ENCODE measurements at places on chromosomes 13 and 19.

- no peak for DNase-seq
Observed at GRCh38 chr13:66864627-66865026, 365.5 kb downstream of the PCDH9 start.

GRCh38 chr19:611481-611868 lies 21.8 kb downstream of the HCN2 start:
- peak; percentile 56 for DNase-seq

DNA sequence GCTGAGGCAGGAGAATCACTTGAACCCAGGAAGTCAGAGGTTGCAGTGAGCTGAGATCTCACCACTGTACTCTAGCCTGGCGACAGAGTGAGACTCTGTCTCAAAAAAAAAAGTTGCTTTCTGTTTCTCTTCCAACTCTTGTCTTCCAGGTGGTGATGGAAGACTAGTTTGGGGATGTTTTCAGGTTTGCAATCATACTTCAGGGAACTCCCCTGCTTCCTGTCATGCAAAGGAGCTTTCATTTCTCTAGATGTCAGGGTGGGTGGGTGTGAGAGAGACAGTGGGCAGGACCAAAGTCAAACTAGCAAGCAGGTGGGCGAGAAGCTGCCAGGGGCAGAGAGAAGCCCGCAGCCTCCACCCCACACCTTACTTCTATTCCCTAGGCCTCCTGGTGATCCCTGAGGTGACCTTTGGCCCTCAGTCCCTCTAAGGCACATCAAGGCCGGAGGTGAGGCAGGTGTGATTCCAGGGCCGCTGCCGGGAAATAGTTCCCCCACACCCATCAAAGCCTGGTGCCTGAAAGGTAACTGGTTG lies 25.7 kb downstream of the CCNE1 start:
- DNase-seq: no peak

DNA sequence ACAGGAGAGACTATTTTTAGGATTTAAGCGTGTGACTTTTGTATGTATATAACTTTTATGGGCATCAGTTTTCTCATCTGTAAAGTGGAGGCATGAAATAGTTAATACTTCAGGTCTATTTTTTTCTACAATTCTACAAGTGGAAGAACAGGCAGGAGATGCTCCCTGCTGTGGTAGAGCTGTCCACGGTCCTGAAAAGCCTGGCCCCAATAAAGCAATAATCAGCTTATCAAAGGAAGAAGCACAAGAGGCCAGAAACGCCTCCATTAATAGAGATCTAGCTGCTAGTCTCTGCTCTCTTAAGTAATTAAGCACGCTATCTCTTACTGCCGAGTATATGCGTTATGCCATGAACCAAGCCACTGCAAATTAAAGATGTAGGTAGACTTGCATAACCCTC lies 28.0 kb upstream of the WASF3 start:
- no peak for DNase-seq

GRCh38 chr19:540867-541637 lies 2.8 kb upstream of the GZMM start:
- DNase-seq: no peak

GRCh38 chr13:55067946-55068345 lies 2039.3 kb downstream of the OLFM4 start:
- no peak for DNase-seq

DNA sequence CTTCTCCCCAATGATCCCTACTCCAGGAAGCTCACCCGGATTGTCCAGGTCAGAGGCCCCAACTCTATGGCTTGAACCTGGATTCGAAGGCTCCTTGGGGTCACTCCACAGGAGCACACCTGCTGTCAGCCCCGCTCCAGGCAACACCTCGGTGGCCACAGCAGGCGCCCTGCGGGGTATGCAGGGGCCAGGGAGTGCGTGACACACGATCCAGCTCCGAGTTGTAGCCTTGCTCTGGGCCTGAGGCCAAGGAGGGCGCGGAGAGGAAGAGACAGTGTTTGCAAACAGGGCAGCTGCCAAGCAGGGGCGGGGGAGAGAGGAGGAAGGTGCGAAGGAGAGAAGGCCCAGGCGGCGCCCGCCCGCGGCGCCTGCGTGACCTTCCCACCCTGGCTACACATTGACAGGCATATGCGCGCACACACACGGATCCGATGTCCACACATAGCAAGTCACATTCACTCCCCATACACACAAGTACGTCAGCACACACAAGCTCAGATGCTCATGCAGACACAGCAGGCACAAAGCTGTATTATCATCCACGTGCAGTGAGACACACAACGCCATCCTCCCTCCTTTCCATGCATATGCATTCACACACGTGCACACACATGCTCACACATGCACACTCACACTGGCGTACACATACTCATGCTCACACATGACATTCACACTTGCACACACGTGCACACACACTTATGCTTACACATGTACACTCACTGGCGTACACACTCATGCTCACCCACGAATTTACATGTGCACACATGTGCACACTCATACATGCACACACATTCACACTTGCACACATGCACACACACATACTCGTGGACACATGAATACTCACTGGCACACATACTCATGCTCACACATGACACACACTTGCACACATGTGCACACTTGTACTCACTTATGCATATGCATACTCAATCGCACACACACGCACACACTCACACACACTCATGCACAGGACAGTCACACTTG lies 10.4 kb downstream of the SBK2 start:
- peak; percentile 55 for DNase-seq

DNA sequence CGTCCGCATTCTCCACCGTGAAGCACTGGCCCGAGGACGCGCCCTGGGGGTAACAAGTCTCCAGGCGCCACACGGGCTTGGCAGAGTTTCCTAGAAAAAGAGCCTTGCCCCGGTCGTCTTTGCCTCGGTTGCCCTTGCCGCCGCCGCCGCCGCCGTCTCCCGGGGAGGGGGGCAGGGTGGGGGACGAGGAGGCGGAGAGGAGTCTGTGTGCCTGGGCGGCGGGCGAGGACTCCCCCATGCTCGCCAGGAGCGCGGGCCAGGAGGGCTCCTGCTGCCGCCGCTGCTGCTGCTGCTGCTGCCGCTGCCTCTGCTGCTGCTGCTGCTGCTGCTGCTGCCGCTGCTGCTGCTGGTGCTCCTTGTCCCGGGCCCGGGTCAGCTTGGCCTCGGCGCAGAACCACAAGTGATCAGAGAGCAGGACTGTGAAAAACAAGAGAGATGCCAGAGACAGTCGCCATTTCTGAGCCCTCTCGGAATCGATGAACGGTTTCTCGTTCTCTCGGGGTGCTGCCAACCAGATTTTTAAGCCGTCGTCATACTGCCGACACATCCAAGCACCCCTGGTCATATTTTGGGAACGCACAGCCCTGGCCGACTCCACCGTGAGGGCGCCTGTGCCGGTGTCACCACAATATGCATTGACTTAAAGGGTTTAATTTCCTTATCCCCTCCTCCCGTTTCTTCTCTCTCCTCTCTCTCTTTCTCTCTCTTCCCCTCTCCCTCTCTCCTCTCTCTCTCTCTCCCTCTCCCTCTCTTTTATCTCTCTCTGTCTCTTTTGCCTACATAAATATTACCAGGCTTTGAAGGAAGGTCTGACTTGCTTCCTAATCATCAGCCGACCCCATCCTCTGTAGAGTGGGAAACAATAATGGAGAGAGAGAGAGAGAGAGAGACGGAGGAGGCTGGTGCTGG lies 349.1 kb downstream of the LIG4 start:
- no peak for DNase-seq

GRCh38 chr13:40042991-40043390 lies 387.5 kb downstream of the COG6 start:
- no peak for DNase-seq

DNA sequence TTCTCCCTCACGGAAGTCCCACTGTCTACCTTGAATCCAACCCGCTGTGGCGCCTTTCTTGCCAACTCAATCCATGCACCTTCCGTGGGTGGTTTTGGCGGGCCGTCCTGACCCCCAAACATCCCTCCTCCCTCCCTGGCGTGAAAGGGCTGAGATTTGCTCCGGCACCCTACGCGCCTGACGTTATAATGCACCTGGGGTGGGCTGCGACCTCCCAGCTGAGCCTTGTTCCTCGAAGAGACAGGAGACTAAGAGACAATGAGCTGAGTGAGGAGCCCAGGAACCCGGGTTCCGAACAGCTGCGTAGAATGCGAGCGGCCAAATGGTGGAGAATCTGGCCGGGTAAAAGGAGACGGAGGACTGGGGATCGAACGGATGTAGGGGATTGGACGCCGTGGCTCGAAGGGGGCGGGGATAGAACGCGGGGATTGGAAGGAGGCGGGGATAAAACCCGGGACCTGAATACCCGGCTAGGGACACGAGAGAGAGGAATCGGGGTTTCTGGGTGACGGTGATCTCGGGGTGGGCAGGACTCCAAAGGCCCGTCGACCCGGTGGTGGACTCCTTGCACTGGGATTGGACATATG lies at the start of gene CPT1C:
Gene CPT1C (plus strand): TSS at position 461 of the 587 bp plus-strand sequence. CDS start 1,137 bp downstream, outside the sequence.
- peak; percentile 97 for DNase-seq

- DNase-seq: no peak
Observed at GRCh38 chr13:31310786-31311185, 111.0 kb downstream of the B3GLCT start.

- DNase-seq: no peak
Observed at GRCh38 chr13:74662905-74663304, 528.7 kb upstream of the KLF12 start.

- DNase-seq: no peak
Observed at GRCh38 chr19:3966051-3967017, 4.6 kb downstream of the DAPK3 start.

GRCh38 chr13:106182404-106182803 lies 353.1 kb downstream of the EFNB2 start:
- no peak for DNase-seq

GRCh38 chr19:47492571-47493377 lies 8.8 kb upstream of the KPTN start:
- DNase-seq: no peak

GRCh38 chr13:46531953-46532352 lies 21.0 kb upstream of the LRCH1 start:
- no peak for DNase-seq

- no peak for DNase-seq
Observed at GRCh38 chr19:16254851-16255408, 57.2 kb downstream of the AP1M1 start.

- no peak for DNase-seq
Observed at GRCh38 chr13:44651209-44651608, 75.1 kb upstream of the TSC22D1 start.

DNA sequence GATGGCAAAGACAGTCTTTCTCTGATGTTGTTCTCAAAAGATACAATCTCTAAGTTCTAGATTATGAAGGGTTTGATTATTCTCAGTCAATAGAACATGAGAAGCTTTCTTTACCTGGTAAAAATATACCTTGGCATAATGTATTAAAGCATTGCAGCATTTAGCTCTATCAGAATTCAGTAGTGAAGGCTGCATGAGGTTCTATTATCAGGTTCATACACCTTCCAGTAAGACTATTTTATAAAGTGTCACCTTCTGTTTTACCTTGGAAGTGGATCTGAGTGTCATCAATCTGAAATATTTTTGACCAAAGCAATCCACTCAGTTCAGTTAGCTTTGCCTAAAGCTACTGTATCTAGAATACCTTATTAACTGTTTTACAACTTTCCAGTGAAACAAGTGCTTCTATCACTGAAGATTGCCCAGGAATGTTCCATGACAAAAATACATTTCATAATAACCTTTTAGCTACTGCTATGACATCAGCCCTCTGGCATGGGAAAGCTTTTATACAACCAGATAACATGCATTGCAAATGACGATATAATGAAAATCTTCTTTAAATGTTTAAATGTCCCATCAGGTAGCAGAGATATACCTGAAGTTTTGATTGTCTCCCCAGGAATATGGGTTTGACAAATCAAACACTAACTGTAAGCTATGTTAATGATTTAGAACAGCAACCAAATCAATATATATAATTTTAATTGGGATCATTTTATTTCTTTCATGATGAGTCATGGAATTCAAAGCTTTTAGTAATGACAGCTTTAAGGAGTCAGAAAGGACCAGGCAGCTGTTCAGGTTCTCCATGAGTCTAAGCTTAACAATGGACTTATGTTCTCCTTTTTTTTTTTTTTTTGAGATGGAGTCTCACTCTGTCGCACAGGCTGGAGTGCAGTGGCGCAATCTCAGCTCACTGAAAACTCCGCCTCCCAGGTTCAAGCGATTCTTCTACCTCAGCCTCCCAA lies 72.2 kb downstream of the UFM1 start:
- no peak for DNase-seq

- no peak for DNase-seq
Observed at GRCh38 chr13:44768775-44769581, 192.8 kb upstream of the TSC22D1 start.

DNA sequence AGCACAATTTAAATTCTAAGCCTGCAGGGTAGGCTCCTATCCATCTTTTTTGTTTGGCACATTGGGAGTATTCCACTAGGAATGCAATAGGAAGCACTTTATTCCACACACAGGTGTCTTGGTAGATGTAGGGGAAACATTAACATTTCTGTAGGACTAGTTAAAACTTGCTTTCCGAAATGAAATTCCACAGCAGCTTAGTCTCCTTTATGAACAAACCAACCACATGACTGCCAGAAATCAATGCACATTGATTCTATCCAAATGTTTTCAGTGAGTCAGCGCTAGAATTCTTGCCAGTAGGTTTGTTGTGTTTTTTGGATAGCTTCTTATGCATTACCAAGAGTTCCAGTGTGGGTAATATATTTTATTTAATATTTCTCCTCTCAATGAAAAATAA lies 207.9 kb upstream of the CSNK1A1L start:
- DNase-seq: no peak

- DNase-seq: no peak
Observed at GRCh38 chr13:62085337-62086229, 669.9 kb upstream of the PCDH20 start.

DNA sequence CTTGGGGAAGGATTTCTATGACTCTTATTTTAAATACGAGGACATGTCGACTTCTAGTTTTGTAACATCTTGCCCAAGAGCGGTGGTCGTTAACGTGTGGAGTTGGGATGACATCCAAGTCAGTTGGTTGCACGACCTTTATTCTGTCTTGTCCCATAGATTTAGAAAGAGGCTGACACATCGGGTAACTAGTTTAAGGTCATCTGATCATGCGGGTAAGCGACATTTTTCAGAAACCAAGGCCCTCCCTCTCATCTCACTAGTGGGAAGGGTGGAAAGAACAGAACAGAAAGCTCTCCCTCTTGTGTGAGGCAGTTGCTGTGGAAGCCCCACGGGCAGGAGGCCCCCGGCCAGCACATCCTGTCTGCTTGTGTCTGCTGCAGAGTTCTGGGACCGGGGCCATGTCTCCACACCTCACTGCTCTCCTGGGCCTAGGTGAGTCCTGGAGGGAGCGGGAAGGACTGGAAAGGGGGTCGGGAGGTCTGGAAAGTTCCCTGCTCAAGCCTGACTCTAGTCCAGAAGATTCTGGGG lies at the start of gene LAIR2:
Gene LAIR2 (plus strand): TSS at position 314 of the 531 bp plus-strand sequence. CDS start 88 bp downstream, at position 402.
- DNase-seq: no peak

DNA sequence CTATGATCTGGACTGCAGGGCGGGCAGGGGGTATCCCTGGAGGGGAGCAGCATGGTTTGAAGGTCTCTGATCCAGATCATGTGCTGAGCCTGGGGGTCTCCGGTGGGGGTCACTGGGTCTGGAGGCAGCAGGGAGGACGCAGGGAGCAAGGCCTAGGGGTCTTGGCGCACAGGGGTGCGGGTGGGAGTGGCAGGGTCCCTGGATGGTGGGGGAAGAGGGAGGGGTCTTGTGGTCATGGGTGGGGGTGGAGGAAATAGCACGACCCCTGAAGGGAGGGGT lies 1.9 kb downstream of the BTBD2 start:
- no peak for DNase-seq

- DNase-seq: no peak
Observed at GRCh38 chr13:33328701-33329100, 43.1 kb upstream of the STARD13 start.

- DNase-seq: no peak
Observed at GRCh38 chr13:38301236-38301635, 48.4 kb upstream of the UFM1 start.

GRCh38 chr13:24671386-24672113 lies 8.7 kb upstream of the ATP12A start:
- DNase-seq: no peak
